Hematopoietic multipotent progenitor cell treated with erythropoietin and hydrocortisone succinate and interleukin-3 and kit ligand, for 6 days (in vitro differentiated cells): ENCODE measurements at places on chromosomes 6 and 20.
A peak's percentile ranks its signal among the peaks of the same experiment; 100 is the strongest.

DNA sequence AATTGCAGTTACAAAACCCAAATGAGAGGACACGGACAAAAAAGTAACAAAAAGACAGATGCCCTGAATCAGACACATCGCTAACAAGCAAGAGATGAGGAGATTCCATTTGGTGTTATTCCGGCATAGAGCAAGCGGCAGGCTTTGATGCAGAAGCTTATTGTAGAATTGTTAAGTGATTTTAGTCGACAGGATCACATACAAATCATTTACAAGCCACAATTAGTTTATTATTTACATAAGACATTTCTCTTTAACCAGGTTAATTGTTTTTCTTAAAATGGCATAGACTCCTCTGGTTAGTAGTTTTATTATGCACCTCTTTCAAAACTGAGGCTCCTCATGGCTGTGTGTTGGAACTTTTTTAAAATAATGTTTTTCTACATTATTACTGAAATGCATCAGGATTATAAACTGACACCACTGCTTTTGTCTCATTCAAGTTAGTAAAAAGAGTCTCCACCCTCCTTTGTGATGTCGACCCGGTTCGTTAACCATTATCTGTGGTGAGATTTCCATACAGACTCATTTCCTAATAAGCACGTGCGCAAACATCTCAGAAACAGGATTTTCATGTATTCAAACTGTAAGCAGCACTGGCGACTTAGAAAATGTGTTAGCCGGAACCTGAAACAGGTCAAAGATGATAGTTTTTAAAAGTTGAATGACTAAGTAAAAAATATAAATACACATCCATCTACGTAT, 119.8 kb downstream of the COL12A1 start:
- DNase-seq, result no peak

- DNase-seq, result peak; percentile 79
Observed at GRCh38 chr20:5674176-5674660, 76.0 kb upstream of the SHLD1 start.

- DNase-seq, result no peak
Observed at GRCh38 chr6:72260489-72260888, 361.4 kb upstream of the KCNQ5 start.

GRCh38 chr6:136635615-136636014, 85.4 kb upstream of the MAP7 start:
- no peak for DNase-seq
